Transverse colon (tissue), 4 donors: ENCODE measurements at places on chromosomes 6 and 20. TPM values are rescaled to one million over a fixed set of nuclear protein-coding genes. Genes with fewer than 3 reads are reported as not detected.

DNA sequence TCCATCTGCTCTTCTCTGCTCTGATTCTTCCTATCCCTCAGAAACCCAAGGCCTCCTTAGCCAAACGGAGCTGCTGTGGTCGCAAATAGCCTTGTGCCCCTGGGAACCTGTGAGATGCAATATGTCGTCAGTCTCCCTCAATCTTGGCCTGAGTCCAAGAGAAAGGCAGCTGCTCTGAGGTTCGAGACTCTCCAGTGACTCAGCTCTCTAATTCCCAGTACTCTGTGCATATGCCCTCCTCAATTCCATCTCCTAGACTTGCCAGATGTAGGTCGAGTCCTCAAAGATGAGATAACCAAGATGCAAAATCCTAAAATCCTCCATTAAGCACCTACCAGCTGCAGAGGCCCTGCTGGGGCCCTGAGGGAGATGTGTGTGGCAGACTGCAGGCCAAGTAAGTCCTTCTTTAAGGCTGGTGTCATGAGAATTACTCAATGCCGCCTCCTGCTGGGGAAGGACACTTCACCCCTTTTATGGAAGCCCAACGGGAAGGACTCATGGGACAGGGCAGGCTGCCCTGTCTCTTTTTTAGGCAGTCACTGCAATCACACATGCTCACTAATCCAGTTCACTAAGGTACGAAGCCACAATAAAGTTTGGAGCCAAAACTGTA is 28.5 kb downstream of the C6orf15 start:
- peak; percentile 44 for DNase-seq

DNA sequence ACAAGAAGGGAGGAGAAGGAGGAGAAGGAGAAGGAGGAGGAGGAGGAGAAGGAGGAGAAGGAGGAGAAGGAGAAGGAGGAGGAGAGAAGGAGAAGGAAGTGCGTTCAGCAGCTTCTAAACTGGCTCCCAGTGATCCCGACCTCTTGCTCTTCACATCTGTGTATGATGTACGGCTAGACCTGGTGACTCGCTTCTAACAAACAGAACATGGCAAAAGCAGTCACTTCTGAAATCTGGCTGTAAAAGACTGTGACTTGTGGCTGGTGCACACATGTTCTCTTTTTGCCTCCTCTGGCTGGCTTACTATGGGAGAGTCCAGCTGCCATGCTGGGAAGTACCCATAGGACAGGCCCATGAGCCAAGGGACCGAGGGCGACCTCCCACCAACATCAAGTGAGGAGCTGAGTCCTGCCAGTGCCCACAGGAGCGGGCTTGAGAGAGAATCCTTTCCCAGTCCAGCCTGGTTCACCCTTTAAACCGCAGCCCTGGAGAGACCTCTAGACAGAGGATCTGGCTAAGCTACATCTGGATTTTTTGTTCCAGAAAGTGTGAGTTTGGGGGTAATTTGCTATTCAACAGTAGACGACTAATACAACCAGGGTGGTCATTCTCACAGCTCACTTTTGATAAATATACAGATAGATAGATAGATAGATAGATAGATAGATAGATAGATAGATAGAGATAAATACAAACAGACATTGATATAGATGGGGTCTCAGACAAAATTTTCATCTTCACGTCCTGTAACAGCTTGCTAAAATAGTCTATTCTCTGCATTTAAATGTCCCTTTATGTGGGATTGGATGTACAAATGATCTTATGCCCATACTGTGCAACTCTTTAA is 42.3 kb downstream of the RPP40 start:
- DNase-seq, result no peak

DNA sequence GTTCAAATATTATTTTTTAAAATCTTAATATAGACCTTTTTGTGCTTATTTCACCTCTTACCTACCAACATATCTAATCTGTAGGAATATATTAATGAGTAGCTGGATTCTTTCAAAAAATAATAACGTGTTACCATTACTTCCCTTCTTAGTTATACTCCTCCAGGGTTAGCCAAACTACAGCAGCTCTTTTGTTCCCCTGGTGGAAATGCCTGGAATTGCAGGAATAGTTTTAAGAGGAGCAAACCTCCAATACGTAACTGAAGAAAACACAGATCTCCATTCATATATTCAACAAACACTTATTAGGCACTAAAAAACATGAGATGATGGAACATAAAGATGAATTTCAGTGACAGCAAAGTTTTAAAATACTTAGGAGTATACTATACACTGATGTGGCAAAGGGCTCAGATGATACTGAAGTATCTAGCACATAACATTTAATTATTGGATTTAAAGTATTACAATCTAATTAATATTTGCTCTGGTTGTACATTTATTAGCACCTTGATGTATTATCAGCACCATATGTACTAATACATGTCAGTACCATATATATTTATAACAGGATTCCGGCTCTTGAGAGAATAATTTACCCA is 78.3 kb downstream of the TBX18 start:
- no peak for DNase-seq

DNA sequence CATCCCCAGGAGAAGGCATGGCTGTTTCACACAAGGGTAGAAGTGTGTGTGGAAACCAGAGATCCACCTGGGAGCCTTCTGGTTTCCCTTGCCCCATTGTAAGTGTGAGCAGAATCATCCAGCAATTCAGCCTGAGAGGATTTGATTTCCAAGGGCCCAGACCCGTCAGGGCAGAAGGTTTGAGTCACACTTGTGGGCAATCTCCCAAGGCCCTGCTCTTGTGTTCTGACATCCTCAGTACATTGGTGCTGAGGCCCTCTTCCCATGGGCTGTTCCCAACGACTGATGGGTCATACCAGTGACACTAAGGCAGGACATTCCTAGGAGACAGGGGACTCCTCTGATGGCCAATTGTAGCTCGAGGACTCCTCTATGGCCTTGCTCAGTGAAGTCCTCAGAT is 58.2 kb upstream of the POLR1H start:
- DNase-seq, result no peak

DNA sequence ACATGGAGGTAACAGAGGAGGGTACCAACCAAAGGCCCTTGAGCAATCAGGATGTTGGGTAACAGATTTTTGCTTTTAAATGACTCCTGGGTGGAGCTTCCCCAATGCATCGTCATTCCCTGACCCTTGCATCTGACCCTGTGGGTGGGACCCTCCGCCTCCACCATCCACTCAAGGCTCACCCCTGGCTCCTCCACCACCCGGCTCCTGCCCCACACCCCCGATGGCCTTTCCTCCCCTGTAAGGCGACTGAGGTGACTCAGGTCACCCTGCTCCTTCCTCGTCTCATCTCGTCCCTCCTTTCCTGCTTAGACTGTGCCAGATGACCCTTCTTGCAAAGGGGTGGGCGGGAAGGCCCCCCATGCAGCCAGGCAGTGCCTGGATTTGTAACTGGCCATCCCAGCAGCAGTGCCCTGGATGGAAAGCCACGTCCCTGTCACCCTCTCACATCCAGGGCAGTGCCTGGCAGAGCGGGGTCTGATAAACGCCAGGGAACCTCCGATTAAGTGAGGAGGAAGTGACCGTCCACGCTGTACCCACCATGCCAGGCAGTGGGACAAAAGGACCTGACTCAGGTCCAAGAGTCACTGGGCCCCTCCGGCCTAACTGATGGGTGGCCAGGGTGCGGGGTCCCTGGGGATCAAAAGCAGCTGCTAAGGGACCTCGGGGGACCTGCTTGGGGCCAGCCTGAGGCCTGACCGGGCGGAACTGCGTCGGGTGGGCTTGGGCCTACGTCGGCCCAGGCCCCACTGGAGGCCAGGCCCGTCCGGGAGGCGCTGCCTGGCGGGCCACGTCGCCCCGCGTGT is 624 bp upstream of the NPEPL1 start:
- DNase-seq, result peak; percentile 39

DNA sequence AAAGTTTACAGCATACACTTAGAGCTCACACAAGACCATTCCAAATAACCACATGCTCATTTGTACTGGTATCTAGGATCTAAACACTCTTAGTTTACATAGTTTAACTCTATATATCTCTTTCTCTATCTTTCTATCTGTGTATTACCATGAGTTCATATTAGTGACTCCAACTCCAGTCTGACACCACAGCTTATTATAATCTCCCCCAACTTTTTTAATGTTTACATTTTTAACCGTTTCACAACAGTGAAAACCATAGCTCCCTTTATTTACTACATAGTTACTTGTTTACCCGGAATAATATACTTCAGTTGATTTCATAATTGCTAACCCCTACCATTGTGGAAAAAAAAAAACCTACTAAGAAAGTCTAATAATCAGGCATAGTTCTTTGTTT is 362.4 kb upstream of the RGS17 start:
- DNase-seq, result no peak

DNA sequence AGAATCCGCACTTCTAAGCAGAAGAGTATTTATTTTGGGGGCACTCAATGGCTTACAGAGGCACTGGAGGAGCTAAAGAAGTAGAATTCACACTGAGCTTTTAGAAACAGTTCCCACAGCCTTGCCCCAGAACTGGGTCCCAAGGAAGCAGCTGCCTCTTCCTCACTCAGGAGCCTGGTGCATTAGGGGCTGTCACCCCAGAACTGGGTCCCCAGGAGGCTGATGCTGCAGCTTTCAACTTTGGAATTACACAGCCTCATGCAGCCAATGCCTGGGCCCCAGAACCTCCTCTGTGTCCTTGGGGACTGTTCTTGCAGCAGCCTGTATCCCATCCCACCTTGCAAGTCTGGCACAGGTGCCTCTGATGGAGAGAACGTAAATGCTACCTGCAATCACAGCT is 96.4 kb downstream of the DACT2 start:
- DNase-seq, result no peak

DNA sequence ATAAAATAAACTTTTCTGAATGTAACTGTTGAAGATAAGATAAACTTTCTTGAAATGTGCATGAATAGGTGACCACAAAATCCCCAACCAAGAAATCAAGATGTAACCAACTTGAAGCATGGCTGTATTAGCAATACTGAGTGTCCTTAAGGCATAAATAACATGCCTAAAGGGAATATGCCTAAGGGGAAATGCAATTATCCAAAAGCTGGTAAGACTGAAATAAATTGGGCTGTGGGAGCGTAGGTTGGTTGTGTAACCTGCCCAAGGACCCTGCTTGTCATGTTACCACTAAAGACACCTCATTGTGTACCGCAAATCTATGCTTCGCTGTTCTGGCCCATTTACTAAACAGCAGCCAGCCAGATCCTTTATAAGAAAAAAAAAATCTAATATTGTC is 200.8 kb upstream of the PDE10A start:
- DNase-seq, result no peak

- DNase-seq, result no peak
Measured at GRCh38 chr6:85612690-85613474, 19.2 kb upstream of the SNX14 start.

- DNase-seq, result no peak
Measured at GRCh38 chr6:44086931-44087574, 40.2 kb downstream of the MRPL14 start.

DNA sequence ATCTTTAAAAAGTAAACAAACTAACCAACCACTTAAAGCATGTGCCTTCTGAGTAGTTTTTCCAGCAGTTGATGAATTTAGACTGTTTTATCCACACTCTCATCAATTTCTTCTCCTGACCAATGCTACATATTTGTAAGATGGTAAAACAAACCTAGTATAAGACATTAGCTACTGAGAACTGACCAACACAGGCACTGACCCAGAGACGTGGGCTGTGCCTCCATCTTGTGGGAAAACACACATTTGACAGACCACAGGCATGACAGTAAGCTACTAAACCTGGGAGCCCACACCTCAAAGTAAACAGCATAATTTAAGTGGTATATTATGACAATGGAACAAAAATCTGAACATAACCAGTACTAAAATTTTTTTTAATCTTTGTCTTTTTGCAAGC is 121.4 kb upstream of the NRSN1 start:
- DNase-seq, result no peak

DNA sequence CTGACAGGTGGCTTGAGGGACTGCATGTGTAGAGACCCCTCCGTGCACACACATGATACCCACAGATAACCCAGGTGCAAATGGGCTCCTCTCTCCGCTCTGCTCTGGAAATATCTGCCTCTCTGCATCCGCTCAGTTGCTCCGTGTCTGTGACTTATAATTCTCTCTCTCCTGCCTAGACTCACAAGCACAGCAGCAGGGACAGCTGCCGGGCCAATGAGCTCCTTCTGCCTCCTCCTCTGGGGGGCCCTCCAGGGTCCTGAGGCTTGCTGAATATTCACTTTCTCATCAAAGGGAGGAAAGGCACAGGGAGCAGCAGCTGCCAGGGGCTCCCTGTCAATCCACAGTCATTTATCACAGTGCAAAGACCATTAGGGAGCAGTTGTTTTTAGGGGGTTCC is 24.1 kb downstream of the LRFN2 start:
- DNase-seq, result no peak

- no peak for DNase-seq
Measured at GRCh38 chr6:24415753-24416152, 13.0 kb downstream of the MRS2 start.

DNA sequence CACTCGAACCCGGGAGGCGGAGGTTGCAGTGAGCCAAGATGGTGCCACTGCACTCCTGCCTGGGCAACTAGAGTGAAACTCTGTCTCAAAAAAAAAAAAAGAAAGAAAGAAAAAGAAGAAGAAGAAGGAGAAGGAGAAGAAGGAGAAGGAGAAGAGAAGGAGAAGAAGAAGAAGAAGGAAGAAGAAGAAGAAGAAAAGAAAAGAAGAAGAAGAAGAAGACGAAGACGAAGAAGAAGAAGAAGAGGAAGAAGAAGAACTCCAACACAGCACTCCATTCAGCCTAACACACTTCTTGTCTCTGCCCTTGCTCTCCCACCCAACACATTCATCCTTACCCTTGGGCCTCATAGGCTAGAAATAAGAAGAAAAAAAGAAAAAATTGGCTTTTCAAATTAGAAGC is 6.9 kb downstream of the ZFP57 start:
- DNase-seq, result no peak

DNA sequence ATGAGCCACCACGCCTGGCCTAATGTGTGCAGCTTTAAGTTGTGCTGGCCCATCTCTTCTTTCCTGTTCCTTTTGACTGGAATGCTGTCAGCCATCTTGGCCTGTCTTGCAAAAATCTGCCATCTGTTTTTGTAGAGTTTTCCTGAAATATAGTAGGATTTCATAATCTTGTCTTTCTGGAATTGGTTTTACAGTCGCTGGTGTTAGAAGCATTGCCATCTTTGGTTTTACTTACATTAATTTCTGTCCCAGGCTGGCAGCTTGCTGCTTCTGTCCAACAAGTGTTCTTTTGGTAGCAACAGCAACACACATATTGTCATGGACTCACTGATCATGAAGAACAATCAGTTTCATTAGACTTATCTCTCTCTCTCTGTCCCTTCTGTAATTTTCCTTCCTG is 29.1 kb upstream of the TULP1 start:
- DNase-seq, result no peak

DNA sequence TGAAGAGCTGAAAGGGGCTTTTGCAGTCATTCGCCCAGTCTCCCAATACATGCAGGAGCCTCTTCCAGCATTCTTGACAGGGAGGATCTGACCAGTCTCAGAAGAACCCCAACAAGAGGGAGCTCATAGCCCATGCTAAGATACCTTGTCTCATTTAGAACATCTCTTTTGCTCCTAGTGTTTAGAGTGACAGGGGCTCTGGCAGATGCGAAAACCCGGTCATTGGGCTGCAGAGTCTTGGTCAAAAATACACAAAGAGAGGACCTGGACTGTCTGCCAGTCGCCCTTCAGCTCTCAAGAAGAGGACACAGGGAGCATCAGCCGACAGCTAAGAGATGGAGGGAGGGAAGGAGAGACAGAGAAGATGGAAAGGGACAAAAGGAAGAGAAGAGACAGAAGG is 700 bp downstream of the GUCA1B start:
- no peak for DNase-seq

FBXO30 gene
- total RNA-seq, result 6.0 TPM

SLC17A5 gene
- 57.3 TPM for total RNA-seq

TGM3 gene
- total RNA-seq, result not detected

COMMD7 gene
- total RNA-seq, result 24.8 TPM

CLDN20 gene
- not detected for total RNA-seq

DAAM2 gene
- 31.6 TPM for total RNA-seq

PTPN1 gene
- 19.3 TPM for total RNA-seq

MYT1 gene
- total RNA-seq, result not detected

MYLK4 gene
- total RNA-seq, result 0.79 TPM
